Lower lobe of right lung (tissue), 2 donors: ENCODE measurements at places on chromosomes 5 and 9. TPM values are rescaled to one million over a fixed set of nuclear protein-coding genes. Genes with fewer than 3 reads are reported as not detected.

DNA sequence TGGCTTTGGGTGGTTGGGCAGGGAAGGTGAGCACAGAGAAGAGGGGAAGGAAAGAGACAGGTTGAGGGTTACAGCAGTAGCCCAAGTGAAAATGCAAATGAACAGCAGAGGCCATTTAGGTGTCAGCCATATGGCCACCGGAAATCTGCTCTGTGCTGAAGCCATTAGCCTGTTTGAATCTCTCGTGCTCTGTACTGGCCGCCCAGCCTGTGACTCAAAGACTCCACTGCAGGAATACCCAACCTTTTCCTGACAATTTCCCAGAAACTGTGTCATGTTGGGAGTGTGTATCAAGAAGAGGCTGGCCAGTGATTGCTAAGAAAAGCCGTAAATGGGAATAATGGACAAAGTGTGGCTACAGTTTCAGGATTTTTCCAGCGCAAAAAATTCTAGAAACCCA is 35.9 kb upstream of the RAI14 start:
- DNase-seq = no peak
- H3K4me1 ChIP-seq = no peaks in the 10 kb centered on the region
- H3K4me3 ChIP-seq = no peak overlapping the region
- no peaks in the 10 kb centered on the region for H3K36me3 ChIP-seq

- H3K27me3 ChIP-seq = no peaks in the 10 kb centered on the region
- H3K4me1 ChIP-seq = peaks cover 18% of the 10 kb centered on the region
- no peak overlapping the region for H3K27ac ChIP-seq
- H3K4me3 ChIP-seq = no peak overlapping the region
Observed at GRCh38 chr9:93048566-93049448, 9.7 kb upstream of the SUSD3 start.

GRIN1 gene
- 0.92 TPM for total RNA-seq

GRCh38 chr9:36080519-36080918 is 43.8 kb downstream of the RECK start:
- H3K36me3 ChIP-seq = no peaks in the 10 kb centered on the region
- no peak overlapping the region for H3K4me3 ChIP-seq
- no peaks in the 10 kb centered on the region for H3K4me1 ChIP-seq
- no peak for DNase-seq
- H3K27ac ChIP-seq = no peak overlapping the region

DNA sequence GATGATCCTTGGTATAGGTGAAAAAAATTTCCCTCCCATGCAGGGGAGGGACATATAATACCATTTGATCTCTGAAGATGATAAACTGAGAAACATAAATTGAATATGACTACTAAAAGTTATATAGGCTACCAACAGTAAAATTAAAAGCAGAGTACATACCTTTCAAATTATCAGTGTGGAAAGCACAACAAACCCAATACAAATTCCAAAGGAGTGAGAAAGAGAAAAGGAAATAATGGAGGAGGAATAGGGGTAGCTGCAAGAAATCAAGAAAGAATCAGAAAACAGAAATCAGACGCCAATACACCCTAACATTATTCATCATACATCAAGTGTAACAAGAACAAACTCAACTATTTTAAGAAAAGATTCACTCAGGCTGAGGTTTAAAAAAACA is 17.7 kb downstream of the GNAQ start:
- no peak for DNase-seq
- no peaks in the 10 kb centered on the region for H3K36me3 ChIP-seq

DNA sequence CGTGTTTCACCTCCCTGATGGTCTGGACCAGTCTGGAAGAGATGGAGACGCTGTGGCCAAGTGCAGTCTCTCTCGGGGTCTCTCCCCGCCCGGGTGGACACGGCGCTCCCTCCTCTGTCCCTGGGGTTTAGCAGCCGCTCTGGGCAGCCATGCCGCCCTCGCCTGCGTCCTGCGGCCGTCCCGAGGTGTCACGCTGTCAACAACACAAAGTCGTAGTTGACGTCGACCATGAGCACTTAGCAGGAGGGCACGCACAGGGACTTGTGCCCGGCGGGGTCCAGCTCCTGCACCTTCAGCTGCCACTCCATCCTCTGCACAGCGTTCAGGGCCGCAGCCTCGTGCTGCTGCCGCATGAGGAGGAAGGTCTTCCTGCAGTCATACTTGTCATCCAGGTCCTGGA is 368.9 kb downstream of the CDH9 start:
- H3K4me1 ChIP-seq = no peaks in the 10 kb centered on the region
- H3K4me3 ChIP-seq = no peak overlapping the region
- no peaks in the 10 kb centered on the region for H3K27me3 ChIP-seq
- DNase-seq = peak; percentile 41

LHX3 gene
- total RNA-seq = not detected

BTNL8 gene
- 5.3 TPM for total RNA-seq
